ENCODE measurements at places on chromosomes 12 and 14. TPM values are rescaled to one million over a fixed set of nuclear protein-coding genes. Genes with fewer than 3 reads are reported as not detected.
A peak's percentile ranks its signal among the peaks of the same experiment; 100 is the strongest.

- H3K4me3 ChIP-seq: no peak overlapping the region
- no peaks in the 10 kb centered on the region for H3K4me1 ChIP-seq
- peaks cover 1% of the 10 kb centered on the region for H3K27me3 ChIP-seq
- H3K36me3 ChIP-seq: no peaks in the 10 kb centered on the region
These were observed 124.3 kb upstream of the EGLN3 start for GRCh38 chr14:34075042-34075744.

DNA sequence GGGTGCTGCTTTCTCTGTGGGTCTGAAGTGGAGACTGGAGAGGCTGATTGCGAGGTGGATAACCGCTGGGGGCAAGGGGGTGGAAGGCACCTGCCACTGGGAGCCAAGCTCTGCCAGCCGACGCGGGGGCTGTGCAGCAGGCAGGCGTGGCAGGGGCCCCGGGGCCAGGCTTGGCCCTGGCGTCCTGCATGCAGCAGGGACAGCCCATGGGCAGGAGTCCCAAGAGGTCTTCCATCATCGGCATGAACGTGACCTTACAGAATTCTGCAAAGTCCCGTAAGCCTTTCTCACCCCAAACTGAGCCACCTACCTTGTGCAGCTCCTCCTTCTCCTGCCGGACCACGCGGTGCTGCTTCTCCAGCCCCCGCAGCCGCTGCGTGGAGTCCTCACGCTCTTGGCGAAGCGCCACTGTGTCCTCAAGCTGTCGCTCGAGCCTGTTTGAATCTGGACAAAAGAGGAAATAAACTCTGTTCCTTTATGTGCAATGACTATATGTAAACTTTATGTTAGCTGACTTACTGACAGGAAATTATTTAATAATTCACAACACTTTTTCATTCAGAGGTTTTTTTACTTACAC lies 51.3 kb downstream of the AMN start:
- H3K4me1 ChIP-seq: no peaks in the 10 kb centered on the region
- H3K27me3 ChIP-seq: no peaks in the 10 kb centered on the region
- no peak overlapping the region for H3K4me3 ChIP-seq
- peaks cover 71% of the 10 kb centered on the region for H3K36me3 ChIP-seq
- no peak for DNase-seq
- no peak overlapping the region for H3K27ac ChIP-seq

- no peak overlapping the region for H3K4me3 ChIP-seq
- no peaks in the 10 kb centered on the region for H3K4me1 ChIP-seq
- peaks cover 1% of the 10 kb centered on the region for H3K36me3 ChIP-seq
- H3K27ac ChIP-seq: no peak overlapping the region
- no peak for DNase-seq
- no peaks in the 10 kb centered on the region for H3K27me3 ChIP-seq
These were observed 162.7 kb upstream of the PWP1 start for GRCh38 chr12:107522692-107523477.

DNA sequence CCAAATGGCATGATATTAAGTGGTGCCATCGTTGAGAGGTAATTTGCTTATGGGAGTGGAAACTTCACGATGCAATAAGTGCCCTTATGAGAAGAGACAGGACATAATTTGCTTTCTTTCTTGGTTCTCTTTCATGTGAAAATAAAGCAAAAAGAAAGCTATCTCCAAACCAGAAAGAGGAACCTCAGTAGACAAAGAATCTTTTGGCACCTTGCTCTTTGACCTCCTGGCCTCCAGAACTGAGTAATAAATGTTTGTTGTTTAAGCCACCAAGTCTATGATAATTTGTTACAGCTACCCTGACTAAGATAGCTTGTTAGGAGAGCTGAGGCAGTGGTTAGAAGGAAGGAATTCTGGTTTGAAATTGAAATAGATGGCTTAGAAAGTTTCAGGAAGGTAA lies 39.6 kb downstream of the CCER1 start:
- H3K36me3 ChIP-seq: no peaks in the 10 kb centered on the region
- H3K27me3 ChIP-seq: no peaks in the 10 kb centered on the region
- no peak overlapping the region for H3K27ac ChIP-seq
- H3K4me1 ChIP-seq: no peaks in the 10 kb centered on the region
- no peak for DNase-seq
- no peak overlapping the region for H3K4me3 ChIP-seq

The VWF gene
- under 0.01 TPM for total RNA-seq

GRCh38 chr14:49999146-49999761 lies 106.4 kb downstream of the ARF6 start:
- no peaks in the 10 kb centered on the region for H3K36me3 ChIP-seq
- H3K27ac ChIP-seq: peak overlapping the region; percentile 84

- H3K27me3 ChIP-seq: no peaks in the 10 kb centered on the region
- no peaks in the 10 kb centered on the region for H3K36me3 ChIP-seq
- DNase-seq: peak; percentile 82
- no peak overlapping the region for H3K4me3 ChIP-seq
These were observed 202.5 kb upstream of the DDHD1 start for GRCh38 chr14:53355581-53356112.

DNA sequence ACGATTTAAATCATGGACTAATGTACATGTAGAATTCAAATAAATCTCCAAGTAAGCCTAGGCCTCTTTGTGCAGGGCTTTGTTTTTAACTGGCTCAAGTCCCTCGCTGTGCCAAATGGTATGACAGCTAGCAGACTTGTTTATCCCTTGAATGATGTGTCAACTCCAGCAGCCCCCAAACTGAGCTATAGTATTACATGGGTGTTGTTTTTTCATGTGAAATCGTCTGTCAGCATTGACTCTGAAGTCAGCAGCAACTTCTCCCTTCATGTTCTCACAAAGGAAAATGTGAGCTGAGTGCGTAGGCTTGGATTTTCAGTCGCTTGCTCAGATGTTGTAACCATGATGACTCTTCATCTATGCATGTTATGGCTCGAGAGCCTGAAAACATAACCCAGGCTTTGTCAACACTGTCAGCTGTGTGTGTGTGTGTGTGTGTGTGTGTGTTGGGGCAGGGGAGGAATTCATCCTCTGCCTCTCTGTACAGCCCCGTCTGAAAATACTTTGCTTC lies 73.3 kb downstream of the PTHLH start:
- H3K4me1 ChIP-seq: peaks cover 4% of the 10 kb centered on the region
- H3K27ac ChIP-seq: peak overlapping the region; percentile 40

The L3HYPDH gene
- total RNA-seq: 40.9 TPM

The ANKRD33 gene
- total RNA-seq: not detected

The SLCO1B1 gene
- not detected for total RNA-seq

GRCh38 chr14:102508774-102509745 lies 516 bp downstream of the ANKRD9 start:
- H3K4me1 ChIP-seq: peaks cover 8% of the 10 kb centered on the region
- H3K36me3 ChIP-seq: peaks cover 12% of the 10 kb centered on the region
- peak overlapping the region; percentile 53 for H3K4me3 ChIP-seq
- H3K27ac ChIP-seq: peak overlapping the region; percentile 24

DNA sequence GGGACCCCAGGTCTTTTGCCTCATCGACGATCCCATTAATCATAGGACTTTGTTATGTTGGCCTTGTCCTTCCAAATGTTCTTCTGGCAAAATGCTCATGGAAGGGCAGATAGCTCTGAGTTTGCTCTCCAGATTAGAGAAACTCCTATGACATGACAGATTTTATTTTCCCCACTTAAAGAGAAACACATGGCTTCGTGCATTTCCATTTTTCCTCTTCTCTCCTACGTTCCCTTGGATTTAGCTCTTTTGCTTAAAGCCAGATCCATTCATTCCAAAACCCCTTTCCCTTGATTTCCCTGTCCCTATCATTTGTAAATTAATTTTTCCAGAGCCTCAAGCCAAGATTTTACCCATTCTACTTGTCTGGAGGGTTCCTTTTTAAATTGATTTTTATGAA lies 2.9 kb downstream of the PRIMA1 start:
- H3K36me3 ChIP-seq: no peaks in the 10 kb centered on the region
- H3K27me3 ChIP-seq: peaks cover 11% of the 10 kb centered on the region
- H3K27ac ChIP-seq: no peak overlapping the region
- no peak for DNase-seq

- peaks cover 2% of the 10 kb centered on the region for H3K27me3 ChIP-seq
- H3K4me3 ChIP-seq: no peak overlapping the region
- no peak for DNase-seq
- H3K4me1 ChIP-seq: no peaks in the 10 kb centered on the region
These were observed 60.7 kb downstream of the GALNT8 start for GRCh38 chr12:4780641-4781611.

DNA sequence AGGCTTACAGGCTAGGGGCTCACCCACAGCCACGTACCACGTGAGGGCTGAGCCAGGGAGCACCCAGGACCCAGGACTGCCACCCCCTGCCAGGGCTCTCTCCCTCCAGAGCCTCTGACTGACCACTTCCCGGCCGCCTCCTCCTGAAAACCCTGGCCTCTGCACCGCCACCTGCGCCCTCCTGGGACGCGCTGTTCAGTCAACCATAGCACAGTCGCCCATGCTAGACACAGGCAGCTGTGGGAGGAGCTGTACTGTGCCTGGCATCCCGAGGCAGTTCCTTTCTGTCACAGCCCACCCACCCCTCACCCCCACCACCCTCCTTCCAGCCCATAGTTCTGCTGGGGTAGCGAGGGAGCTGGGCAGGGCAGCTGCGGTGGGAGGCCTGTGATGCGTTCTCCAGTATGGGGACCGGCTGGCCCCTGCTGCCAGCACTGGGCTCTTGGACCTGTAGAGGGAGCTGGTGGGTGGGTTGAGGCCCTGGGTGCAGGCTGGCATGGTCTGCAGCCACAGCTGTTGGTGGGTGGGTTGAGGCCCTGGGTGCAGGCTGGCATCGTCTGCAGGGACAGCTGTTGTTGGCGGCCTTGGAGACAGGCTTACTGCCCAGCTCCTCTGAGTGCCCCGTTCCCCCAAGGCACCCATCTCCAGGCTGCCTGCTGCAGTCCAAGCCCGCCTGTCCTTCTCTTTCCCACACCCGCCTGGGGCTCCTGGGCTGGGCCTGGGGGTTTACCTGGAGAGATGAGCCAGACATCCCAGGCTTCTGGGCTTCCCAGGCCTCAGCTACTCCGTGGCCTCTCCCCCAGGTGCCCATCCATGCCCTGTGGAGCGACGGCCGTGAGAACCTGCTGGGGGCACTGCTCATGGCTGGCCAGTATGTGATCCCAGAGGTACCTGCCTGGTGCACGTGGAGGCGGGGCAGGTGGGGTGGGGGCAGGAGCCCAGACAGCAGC lies 11.5 kb downstream of the ASPG start:
- no peak overlapping the region for H3K27ac ChIP-seq
- no peaks in the 10 kb centered on the region for H3K4me1 ChIP-seq
- H3K27me3 ChIP-seq: no peaks in the 10 kb centered on the region
- no peaks in the 10 kb centered on the region for H3K36me3 ChIP-seq

DNA sequence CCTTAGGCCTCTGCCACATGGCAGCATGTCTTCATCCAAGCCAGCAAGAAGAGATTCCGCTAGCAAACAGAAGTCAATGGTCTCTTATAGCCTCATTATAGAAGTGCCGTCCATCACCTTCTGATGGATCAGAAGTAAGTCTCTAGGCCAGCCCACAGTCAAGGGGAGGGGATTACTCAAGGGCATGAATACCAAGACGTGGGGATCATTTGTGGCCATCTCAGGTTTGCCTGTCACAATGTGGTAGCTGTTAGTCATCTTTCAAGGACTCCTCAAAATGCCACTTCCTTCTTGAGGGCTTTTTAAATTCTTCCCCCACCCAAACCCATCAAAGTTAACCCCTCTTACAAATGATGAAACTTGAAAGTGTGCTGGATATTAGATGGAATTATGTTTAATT lies 8.1 kb upstream of the ADCY6 start:
- H3K27ac ChIP-seq: no peak overlapping the region
- H3K4me3 ChIP-seq: no peak overlapping the region
- H3K27me3 ChIP-seq: no peaks in the 10 kb centered on the region
- no peaks in the 10 kb centered on the region for H3K36me3 ChIP-seq

GRCh38 chr12:124391340-124392261 lies 96.7 kb downstream of the RFLNA start:
- H3K27ac ChIP-seq: peak overlapping the region; percentile 61
- peaks cover 46% of the 10 kb centered on the region for H3K4me1 ChIP-seq
- H3K4me3 ChIP-seq: no peak overlapping the region
- peaks cover 26% of the 10 kb centered on the region for H3K36me3 ChIP-seq
- peak; percentile 51 for DNase-seq

GRCh38 chr12:90010089-90010488 lies 301.5 kb upstream of the ATP2B1 start:
- no peaks in the 10 kb centered on the region for H3K4me1 ChIP-seq
- no peaks in the 10 kb centered on the region for H3K27me3 ChIP-seq
- H3K36me3 ChIP-seq: no peaks in the 10 kb centered on the region
- H3K4me3 ChIP-seq: no peak overlapping the region

DNA sequence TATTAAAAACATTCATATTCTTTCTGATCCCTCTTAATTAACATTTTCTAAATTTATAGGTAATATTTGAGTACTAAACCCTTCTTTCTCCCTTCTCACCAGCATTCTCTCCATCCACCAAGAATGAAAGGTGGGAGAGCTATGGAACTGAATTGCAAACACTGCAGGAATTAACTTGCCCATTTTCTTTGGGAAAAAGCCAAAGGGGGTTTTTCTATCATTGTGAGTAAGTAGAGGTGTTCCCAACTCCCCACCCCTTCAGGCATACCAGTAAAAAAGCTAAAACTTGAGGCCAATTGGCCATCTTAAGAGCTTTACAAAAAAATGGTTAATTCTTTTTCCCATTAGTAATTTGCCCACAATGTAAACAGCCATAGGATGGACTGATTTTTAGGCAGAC lies 23.7 kb downstream of the PCNX1 start:
- H3K4me3 ChIP-seq: no peak overlapping the region
- H3K27me3 ChIP-seq: no peaks in the 10 kb centered on the region
- H3K4me1 ChIP-seq: peaks cover 15% of the 10 kb centered on the region
- no peak overlapping the region for H3K27ac ChIP-seq
- peak; percentile 66 for DNase-seq

The COCH gene
- total RNA-seq: 0.28 TPM

The SMIM41 gene
- total RNA-seq: not detected

DNA sequence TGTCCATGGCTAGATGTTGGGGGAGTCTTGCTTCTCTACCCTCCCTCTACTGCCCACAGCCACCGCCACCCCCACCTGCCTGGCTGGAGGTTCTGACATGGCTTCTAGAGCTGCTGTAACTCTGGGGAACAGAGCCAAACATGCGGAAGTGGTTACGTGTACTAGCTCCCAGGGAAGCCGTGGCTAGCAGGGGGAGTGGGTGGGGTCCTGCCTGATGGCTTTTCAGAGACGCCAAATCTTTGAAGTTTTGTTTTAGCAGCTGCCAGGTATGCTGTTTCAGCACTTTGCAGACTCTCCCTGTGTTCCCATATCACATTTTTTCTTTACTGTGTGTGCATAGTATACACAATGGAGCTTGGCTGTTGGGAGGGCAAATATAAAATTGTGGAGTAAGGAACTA lies 150.3 kb downstream of the TGFB3 start:
- H3K27me3 ChIP-seq: no peaks in the 10 kb centered on the region
- DNase-seq: peak; percentile 76
- no peak overlapping the region for H3K4me3 ChIP-seq
- H3K4me1 ChIP-seq: peaks cover 17% of the 10 kb centered on the region

The CLMN gene
- under 0.01 TPM for total RNA-seq

The CLEC4C gene
- total RNA-seq: not detected

- no peak overlapping the region for H3K4me3 ChIP-seq
- H3K36me3 ChIP-seq: no peaks in the 10 kb centered on the region
- peaks cover 11% of the 10 kb centered on the region for H3K27me3 ChIP-seq
These were observed 255.3 kb downstream of the BMP4 start for GRCh38 chr14:53701108-53701875.

GRCh38 chr12:14795028-14795448 lies 8.2 kb downstream of the WBP11 start:
- 0 out of 2 replicates have a peak, but pooled peaks cover 3% of the 10 kb centered on the region for H3K4me1 ChIP-seq
- H3K36me3 ChIP-seq: peaks cover 28% of the 10 kb centered on the region
- DNase-seq: peak; percentile 75

The AJUBA gene
- total RNA-seq: 67.6 TPM

GRCh38 chr12:57280211-57281062 lies 29.4 kb upstream of the STAC3 start:
- DNase-seq: peak; percentile 99
- peak overlapping the region; percentile 5 for H3K4me3 ChIP-seq
- H3K4me1 ChIP-seq: peaks cover 5% of the 10 kb centered on the region
- H3K36me3 ChIP-seq: peaks cover 14% of the 10 kb centered on the region
- no peaks in the 10 kb centered on the region for H3K27me3 ChIP-seq

Measured in IMR-90 (cell line).